Myocyte (in vitro differentiated cells): ENCODE measurements at places on chromosomes 1 and 21.

DNA sequence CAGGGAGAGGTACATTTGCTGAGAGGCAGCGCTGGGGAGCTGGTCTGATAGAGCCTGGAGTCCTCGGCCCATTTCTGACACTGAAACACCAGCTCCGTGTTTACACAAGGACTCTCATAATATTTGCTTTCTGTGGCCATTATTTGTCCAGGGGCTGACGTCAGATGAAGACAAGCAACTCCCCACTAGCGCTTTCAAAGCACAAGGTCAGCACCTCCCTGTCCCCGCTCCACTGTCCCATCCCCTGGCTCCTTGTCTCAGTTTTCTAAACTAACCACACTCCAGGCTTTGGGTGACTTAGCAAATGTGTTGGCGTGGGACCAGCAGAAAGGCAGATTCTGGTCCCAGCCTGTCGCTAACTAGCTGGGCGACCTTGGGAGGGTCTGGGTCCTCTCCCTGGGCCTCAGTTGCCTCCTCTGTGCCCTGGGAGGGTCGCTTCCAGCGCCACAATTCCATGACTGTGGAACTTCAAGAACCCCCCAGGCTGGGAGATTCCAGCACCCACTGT is 37.4 kb upstream of the ZBTB40 start:
- peak; percentile 45 for DNase-seq

DNA sequence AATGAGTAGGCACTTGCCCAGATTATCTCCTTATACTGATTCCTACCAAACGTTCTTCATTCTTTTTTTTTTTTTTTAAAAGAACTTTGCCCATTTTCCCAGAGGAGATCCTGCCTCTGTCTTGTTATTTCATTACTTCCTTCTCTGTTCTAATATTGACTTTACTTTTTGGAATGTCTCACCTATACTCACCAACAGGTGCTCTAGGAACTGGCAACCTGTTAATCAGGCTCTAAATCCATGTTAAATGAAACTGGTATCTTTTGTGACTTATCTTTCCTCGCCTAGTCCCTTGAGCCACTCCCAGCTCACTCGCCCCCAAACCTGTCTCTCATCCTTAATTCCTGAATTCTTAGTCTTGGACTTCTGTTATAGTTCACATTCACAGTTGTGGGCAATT is 1.2 kb upstream of the CRCT1 start:
- no peak for DNase-seq

DNA sequence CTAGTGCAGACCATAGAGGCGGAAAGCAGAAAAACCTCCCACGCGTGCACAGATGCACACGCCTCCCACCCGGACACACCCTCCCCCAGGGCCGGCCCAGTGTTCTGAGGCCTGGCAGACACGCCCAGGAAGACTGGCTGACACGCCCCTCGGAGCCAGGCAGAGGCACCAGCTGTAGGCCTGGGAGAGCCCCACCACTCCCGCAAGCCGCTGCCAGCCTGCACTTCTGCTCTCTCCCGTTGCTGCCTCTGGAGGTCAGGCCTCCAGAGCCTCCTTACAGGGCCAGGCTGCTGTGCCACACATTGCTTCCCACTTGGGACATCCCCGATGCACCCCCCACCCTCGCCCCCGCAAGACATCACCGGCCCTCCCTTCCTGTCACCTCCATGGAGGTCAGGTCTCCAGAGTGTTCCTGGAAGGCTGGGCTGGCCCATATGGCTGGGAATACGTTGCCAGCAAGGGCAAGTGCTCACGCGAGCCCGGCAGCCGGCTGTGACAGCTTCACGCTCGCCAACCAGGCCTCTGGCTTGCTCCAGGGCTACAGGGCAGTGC is 40.4 kb downstream of the CASZ1 start:
- peak; percentile 86 for DNase-seq

GRCh38 chr1:107590900-107591622 is 373.9 kb downstream of the VAV3 start:
- no peak for DNase-seq

GRCh38 chr1:79519084-79519760 is 512.7 kb upstream of the ADGRL4 start:
- no peak for DNase-seq

- DNase-seq, result no peak
Measured at GRCh38 chr21:27320868-27321267, 354.0 kb upstream of the ADAMTS5 start.

DNA sequence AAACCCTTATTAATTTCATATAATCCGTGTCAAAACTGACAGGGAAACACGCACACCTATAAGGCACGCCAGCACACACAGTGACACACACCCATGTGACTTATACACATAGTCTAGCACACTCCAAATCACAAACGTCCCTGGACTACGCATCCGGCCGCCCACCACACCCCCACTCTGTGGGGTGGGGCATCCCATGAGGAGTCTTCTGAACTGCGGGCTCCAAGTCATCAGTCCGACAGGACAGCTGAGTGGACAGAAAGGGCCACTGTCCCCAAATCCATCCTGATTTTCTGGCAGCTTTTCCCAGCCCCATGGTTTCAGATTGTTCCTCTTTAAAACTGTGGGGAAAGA is 829 bp downstream of the PEA15 start:
- peak; percentile 67 for DNase-seq

- DNase-seq, result no peak
Measured at GRCh38 chr1:110033421-110033820, 1.0 kb upstream of the STRIP1 start.

DNA sequence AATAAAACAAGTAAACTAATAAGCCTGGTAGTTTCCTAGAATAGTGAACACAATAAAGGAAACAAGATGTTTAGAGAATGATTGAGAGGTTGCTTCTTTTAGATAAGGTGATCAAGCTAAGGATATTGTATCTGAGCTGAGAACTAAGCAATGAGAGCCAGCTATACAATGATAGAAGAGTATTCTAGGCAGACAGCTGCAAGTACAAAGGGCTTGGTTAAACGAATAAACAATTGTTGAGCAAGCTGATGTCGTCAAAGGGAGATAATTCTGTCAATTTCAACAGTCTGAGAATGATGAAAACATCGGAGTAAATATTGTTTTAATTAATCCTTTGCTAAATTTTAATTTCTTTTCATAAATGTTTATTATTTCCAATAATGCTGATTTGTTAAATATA is 5.5 kb upstream of the FH start:
- no peak for DNase-seq

- peak; percentile 64 for DNase-seq
Measured at GRCh38 chr1:221884821-221885220, 142.9 kb upstream of the DUSP10 start.

GRCh38 chr1:159829273-159829634 is 2.6 kb downstream of the SLAMF8 start:
- DNase-seq, result peak; percentile 50

DNA sequence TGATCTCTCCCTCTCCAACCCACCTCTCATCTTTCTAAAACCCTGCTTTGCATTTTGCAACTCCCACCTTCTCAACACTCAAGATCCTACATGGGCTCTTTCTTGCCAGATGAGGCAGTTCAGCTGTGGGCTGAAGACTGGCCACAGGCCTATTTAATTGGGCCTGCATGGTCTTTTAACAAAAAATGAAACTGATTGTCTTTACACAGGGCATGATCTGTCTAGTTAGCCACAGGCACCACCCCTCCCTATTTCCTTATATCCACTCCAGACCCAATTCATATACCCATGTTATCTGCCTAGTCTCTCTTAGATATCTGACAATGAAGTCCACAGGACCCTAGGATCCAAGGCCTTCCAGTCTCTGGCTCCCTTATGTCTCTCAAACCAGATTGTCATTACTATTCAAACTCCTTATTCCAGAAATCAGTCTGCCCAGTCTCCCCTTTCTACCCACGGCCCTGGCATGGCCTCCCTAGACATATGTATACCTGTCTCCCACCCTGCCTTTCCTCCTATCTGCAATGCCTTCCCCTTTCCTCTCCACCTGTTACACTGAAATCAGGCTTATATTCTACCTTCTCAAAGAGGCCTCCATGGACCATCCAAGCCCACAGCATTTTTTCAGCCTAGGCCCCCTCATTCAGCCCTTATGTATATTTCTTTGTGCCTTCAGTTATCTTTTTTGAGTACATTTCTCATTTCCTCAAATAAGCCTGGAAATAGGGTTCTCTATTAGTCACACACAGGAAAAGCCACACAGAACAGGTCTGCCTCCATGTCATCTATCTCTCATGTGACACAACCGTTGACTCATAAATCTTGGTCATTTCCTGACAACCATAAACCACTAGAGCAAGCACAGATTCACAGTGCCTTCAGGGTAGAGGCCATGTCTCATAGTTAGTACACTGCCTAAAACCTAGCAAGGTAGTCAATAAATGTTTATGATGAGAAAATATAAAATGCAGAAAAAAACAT is 39.0 kb downstream of the LPAR3 start:
- peak; percentile 64 for DNase-seq

- DNase-seq, result peak; percentile 63
Measured at GRCh38 chr1:205396967-205397616, 24.8 kb downstream of the LEMD1 start.

- no peak for DNase-seq
Measured at GRCh38 chr21:32246571-32247140, 32.2 kb downstream of the MIS18A start.

GRCh38 chr1:15418806-15419515 is 9.3 kb downstream of the EFHD2 start:
- no peak for DNase-seq

GRCh38 chr21:38796424-38796823 is 9.3 kb upstream of the ETS2 start:
- no peak for DNase-seq

DNA sequence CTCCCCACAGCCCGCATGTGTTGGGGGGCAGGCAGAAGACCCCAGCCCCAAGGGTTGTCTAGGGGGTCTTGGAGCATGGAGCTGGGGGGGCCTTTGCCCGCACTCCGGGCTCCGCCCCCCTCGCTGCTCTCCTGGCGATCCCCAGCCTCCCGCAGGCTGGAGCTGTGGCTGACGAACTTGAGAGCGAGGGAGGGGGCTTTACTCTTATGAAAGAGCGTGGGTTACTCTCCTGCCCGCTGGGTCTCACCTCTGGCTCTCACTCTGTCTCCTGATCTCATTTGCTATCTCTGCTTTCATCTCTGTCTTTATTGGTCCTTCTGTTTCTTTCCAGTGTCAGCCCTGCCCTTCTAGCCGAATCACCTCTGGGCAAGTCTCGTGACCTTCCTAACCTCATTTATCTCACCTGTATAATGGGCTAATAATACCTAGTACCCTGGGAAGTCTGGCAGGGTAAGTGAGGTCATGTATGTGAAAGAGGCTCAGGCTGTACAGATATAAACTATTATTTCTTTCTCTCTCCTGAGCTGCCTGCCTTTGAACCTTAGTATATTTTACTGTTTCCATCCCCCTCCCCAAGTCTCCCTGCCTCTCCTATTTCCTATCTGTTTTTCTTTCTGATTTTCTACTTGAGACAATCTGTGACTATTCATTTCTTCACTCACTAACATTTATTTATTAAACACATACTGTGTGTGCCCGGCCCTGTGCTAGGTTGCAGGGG is 731 bp downstream of the EFNA4 start:
- DNase-seq, result peak; percentile 38

- DNase-seq, result no peak
Measured at GRCh38 chr1:236471653-236472052, 52.1 kb upstream of the LGALS8 start.
